Frontal cortex (tissue), 4 donors: ENCODE measurements at places on chromosomes 12 and 14. TPM values are rescaled to one million over a fixed set of nuclear protein-coding genes. Genes with fewer than 3 reads are reported as not detected.

The ADIPOR2 gene
- total RNA-seq = 23.2 TPM

The KRT6A gene
- not detected for total RNA-seq

The AVPR1A gene
- total RNA-seq = 14.3 TPM

The TAS2R20 gene
- total RNA-seq = 6.9 TPM

The SLC25A47 gene
- total RNA-seq = not detected

The POU6F1 gene
- 9.0 TPM for total RNA-seq

The SPPL3 gene
- 45.2 TPM for total RNA-seq

The WSCD2 gene
- 2.9 TPM for total RNA-seq

The P2RX2 gene
- total RNA-seq = not detected

The RAD9B gene
- total RNA-seq = 1.2 TPM

The PTPRQ gene
- total RNA-seq = 0.82 TPM

The GPR162 gene
- total RNA-seq = 81.1 TPM

The PIWIL1 gene
- total RNA-seq = not detected

The TAS2R50 gene
- total RNA-seq = 3.7 TPM

The SRRM4 gene
- 5.7 TPM for total RNA-seq

The NXPH4 gene
- total RNA-seq = 0.82 TPM

The MYF5 gene
- not detected for total RNA-seq

The MOK gene
- 26.5 TPM for total RNA-seq

The CCDC38 gene
- total RNA-seq = not detected

The CCDC175 gene
- total RNA-seq = 2.0 TPM

The REM2 gene
- total RNA-seq = 2.4 TPM

The TMTC2 gene
- total RNA-seq = 15.9 TPM

The OR6C4 gene
- total RNA-seq = not detected

The NYNRIN gene
- 9.8 TPM for total RNA-seq

The SMIM41 gene
- not detected for total RNA-seq

The CLBA1 gene
- total RNA-seq = 13.0 TPM

The KRT3 gene
- not detected for total RNA-seq

The SPIC gene
- total RNA-seq = not detected

The APOF gene
- total RNA-seq = not detected

The SSPN gene
- total RNA-seq = 4.1 TPM

The TAS2R43 gene
- 3.7 TPM for total RNA-seq

The RIPK3 gene
- total RNA-seq = under 0.01 TPM

The NELL2 gene
- 2,116 TPM for total RNA-seq

The CACNA1C gene
- total RNA-seq = 20.0 TPM

The CD4 gene
- total RNA-seq = 2.0 TPM

The REC8 gene
- total RNA-seq = 15.1 TPM

The ADAM21 gene
- under 0.01 TPM for total RNA-seq

The DNAI7 gene
- total RNA-seq = 3.7 TPM

The PITPNM2 gene
- total RNA-seq = 4.9 TPM

The PHLDA1 gene
- total RNA-seq = 20.0 TPM

The GPRC5A gene
- under 0.01 TPM for total RNA-seq

The SLCO1B1 gene
- total RNA-seq = not detected

The CFAP54 gene
- total RNA-seq = 5.3 TPM

The LALBA gene
- total RNA-seq = not detected

The RNU7-1 gene
- total RNA-seq = not detected

The E2F7 gene
- total RNA-seq = 1.2 TPM

The CAPZA3 gene
- total RNA-seq = not detected

The RASSF8 gene
- total RNA-seq = 19.2 TPM

The INHBC gene
- total RNA-seq = not detected

The WBP11 gene
- 20.8 TPM for total RNA-seq

The CLEC2A gene
- not detected for total RNA-seq

The POTEM gene
- not detected for total RNA-seq

The GPX2 gene
- not detected for total RNA-seq

The HOXC12 gene
- total RNA-seq = not detected

The CLEC7A gene
- total RNA-seq = 2.0 TPM

The SIX1 gene
- total RNA-seq = 0.41 TPM

The PDE6H gene
- not detected for total RNA-seq

The GDF3 gene
- total RNA-seq = not detected

The KCNC2 gene
- 22.4 TPM for total RNA-seq
